ENCODE measurements at places on chromosomes 4 and X.

DNA sequence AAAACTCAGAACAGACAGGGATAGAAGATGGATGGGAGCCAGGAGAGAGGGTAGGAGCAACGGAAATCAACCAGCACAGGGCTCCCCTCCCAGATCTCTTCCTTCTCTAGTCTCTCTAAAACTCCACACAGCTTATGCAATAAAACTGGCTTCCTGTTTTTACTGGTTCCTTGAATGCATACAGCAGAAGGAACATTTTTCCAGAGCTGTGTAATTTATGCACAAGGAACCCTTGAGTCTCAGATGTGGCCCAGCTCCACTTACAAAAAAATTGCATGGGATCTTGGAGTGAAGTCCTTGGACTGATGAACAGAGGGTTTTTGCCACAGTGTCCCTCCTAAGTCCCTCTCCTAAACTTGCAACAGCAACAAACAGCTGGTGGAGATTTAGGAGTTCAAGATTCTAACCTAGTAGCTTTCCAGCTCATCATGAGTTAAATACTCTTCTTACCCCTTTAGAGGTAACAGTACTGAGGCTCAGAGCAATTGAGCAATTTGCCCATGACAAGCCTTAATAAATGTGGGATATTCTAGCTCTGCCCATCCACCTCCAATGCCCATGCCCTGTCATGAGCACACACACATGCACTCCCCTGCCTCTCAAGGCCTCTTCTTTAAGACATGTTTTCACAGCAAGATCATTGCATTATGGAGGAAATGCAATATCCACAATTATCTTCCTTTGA, 18.4 kb upstream of the CC2D2A start:
- no peak for DNase-seq

GRCh38 chr4:74441744-74442143, 3.2 kb upstream of the AREG start:
- DNase-seq: no peak

DNA sequence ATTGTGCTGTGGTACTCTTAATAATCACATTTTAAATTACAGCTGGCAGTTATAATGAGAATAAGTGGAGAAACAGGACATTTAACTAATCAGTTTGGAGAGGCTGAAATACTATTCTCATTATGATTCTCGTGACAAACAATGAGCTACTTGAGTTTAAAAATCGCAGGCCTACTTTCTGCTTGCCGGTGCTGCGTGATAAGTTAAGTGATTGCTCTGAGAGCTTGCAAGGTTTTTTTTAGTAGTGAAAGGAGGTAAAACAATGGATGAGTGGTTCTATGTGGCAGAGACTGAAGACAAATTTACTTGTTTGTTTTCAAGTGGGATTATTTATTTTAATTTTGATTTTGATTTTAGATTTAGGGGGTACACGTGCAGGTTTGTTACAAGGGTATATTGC, 114.0 kb downstream of the RAPGEF2 start:
- no peak for DNase-seq

DNA sequence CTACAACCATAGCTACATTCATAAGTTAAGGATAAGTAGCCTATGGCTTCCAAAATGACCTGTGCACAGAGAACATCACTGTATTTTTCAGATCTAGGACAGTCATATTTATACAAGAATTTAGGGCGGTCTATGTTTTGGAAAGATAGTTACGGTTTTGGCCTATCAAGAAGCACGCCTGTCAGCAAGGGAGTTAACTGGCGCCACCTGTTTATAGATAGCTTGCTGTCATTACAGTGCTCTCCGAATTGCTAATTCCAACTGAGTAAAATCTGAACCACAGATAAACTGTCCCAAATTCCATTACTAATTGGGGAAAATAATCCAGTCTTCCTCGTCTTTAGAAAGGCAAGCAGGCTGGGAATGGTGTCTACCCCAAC, 646 bp downstream of the ABCB7 start:
- DNase-seq: no peak
